ENCODE measurements at places on chromosomes 6 and 20.

DNA sequence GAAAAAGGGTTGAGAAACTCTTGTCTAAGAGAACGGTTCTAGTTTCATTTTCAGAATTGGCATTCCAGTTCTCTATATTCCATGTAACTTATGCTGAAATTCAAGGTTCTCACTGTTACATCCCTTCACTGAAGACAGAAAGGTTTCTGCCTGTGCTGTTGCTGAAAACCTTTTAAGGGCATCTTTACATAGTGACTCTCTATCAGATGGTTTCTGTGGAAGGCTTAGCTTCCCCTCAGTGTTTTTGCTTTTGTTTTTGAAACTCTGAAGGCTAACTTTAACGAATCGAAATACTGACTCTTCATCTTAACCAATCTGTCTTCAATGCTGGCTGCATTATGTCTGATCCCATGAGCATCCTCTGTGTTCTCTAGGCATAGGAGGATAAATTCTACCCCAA, 1286.2 kb upstream of the EYS start:
- no peak for DNase-seq

DNA sequence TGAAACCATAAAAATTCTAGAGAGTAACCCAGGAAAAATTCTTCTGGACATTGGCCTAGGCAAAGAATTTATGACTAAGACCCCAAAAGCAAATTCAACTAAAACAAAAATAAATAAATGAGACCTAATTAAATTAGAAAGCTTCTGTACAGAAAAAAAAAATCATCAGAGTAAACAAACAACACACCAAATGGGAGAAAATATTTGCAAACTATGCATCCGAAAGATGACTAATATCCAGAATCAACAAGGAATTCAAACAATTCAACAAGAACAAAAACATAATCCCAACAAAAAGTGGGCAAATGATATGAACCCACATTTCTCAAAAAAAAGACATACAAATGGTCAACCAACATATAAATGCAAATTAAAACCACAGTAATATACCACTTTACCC, 242.6 kb upstream of the CDYL start:
- DNase-seq: no peak

DNA sequence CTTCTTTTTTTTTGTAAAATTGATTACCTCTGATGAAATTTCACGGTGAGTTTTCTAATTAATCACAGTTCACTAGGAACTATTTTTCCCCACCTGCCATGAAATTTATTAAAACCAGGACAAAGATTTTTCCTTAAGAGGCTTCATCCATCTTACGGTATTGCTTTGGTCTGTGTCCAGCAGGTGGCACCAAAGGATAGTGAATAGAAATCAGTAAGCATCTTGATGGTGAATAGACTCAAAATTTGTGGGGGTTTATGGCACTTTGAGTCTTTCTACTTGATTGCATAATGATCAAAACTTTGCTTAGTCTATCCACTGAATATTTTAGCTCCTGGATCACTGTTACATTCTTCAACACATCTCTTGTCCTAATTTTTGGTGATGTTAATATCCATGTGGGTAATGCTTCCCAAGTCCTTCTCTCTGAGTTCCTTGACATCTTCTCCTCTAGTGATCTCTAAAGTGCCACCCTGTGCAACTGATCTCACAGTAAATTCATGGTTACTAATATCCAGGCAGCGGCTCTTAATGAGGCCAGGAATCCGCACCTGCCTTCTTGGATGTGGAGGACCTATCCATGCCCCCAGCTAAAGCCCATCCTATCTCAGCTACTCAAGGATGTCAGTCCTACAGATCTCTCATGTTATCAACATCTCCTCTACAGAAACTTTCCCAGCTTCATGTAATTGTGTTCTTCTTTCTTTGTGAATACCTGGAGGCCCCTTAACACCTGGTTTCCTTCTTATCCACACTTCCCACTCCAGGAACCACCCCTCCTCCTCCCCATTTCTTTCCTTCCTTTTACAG, 54.5 kb downstream of the STMND1 start:
- DNase-seq: peak; percentile 56

GRCh38 chr6:21596145-21596948, 2.8 kb downstream of the SOX4 start:
- no peak for DNase-seq

DNA sequence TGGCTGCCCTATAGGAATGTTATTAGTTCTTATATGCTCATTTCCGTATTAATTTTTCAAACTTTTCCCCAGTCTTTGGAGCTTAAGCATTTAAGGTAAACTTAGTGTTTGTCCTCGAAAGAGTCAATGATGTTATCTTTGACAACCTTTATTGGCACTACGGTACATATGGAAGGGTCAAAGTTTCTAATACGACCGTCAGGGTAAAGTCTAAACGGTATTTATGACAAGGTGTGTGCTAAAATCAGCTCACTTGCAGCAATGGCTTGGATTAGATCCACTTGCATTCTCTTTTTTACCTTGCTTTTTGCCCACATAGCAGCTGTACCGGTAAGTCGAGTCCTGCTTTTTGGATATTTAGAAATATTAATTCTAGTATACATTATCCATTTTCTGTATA, at the start of gene MEP1A:
MEP1A (plus strand) TSS at position 252 of the 400 bp plus-strand sequence; CDS start at position 262, 10 bp downstream.
- DNase-seq: no peak

DNA sequence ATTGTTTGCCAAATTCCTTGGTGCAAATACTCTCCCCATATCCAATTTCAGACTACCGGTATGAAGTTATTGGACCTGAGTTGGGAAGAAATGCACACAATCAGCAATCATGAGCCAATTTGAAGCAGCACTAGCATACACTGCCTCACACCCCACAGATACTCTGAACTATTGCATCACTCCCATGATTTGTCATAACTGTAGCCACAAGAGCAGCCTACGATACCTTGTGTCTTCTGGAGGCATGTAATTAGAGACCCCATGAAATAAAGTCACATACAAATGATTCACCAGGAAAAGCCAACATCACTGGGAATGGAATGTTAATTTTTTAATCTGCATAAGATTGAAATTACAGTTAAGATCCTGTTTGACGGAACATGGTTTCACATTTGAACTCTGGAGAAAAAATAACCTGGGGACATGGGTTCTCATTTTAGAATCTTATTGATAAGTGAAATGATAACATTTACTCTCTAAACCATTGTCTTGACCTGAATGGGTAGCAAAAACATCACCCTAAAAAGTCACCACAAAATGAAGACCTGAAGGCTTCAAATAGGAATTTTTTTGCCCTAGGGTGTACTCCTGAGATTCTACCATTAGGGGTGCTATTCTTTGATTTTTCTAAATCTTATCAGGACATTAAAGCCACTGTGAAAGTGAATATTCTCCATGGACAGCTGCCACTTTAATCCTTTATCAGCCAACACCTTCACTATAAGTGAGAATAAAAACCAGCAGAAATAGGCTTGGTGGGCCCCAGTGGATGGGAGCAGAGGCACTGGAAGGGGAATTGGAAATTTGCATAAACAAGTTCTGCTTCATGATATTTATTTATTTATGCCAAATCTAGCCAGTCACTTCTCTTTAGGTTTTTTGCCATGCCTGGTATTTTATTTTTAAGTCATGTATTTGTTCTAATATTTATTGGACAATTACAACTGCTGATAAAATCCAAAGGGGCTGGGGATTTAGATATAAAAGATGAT, 34.5 kb upstream of the HBS1L start:
- DNase-seq: no peak

- no peak for DNase-seq
Measured at GRCh38 chr6:121408321-121408720, 27.1 kb upstream of the GJA1 start.

DNA sequence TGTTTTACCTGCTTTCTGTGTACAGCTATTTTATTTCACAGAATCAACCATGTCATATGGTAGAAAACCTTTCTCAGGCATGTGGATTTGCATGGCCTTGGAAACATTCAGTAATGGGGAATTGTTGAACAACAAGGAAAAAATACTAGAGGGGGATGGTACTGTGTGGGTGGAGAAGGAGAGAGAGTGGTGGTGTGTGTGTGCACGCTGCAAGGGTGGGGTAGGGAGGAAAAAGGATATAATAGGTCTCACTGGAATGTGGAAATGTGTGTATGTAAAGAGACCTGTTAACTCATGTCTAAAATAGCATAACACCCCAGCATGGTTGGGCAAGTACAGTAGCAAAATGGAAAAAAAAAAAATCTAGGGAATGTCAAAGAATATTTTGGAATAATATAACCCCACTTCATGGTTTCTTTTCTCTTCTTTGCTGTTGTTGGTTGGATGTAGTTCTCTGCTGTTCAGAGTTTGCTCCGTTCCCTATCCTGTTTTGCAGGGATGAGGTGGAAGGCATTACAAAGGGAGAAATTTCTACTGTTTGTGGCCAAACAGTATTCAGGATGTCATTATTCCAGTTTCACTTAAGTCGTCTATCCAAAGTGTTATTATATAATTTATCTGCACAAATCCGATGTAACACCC, 93.9 kb upstream of the CITED2 start:
- no peak for DNase-seq

DNA sequence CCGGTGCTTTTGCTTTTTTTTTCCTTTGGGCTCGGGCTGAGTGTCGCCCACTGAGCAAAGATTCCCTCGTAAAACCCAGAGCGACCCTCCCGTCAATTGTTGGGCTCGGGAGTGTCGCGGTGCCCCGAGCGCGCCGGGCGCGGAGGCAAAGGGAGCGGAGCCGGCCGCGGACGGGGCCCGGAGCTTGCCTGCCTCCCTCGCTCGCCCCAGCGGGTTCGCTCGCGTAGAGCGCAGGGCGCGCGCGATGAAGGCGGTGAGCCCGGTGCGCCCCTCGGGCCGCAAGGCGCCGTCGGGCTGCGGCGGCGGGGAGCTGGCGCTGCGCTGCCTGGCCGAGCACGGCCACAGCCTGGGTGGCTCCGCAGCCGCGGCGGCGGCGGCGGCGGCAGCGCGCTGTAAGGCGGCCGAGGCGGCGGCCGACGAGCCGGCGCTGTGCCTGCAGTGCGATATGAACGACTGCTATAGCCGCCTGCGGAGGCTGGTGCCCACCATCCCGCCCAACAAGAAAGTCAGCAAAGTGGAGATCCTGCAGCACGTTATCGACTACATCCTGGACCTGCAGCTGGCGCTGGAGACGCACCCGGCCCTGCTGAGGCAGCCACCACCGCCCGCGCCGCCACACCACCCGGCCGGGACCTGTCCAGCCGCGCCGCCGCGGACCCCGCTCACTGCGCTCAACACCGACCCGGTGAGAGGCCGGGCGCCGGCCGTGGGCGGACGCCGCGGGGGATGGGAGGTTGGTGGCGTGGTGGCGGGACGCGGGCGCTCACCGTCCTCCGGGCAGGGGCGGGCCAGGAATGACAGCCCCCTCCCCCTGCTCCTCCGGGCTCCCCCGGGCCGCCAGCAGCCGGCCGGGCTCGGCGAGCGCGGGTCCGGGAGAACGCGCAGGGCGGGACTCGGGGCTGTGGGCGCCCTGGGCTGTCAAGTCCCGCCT, 606 bp downstream of the ID4 start:
- DNase-seq: no peak

DNA sequence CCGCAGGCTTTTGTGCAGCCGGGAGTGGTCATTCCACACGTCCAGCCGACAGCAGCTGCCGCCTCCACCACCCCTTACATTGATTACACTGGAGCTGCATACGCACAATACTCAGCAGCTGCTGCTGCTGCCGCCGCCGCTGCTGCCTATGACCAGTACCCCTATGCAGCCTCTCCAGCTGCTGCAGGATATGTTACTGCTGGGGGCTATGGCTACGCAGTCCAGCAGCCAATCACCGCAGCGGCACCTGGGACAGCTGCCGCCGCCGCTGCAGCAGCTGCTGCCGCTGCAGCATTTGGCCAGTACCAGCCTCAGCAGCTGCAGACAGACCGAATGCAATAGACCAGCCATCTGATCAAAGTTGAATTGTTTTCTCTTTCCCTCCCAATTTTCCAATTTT, 10.6 kb downstream of the RBM24 start:
- no peak for DNase-seq

DNA sequence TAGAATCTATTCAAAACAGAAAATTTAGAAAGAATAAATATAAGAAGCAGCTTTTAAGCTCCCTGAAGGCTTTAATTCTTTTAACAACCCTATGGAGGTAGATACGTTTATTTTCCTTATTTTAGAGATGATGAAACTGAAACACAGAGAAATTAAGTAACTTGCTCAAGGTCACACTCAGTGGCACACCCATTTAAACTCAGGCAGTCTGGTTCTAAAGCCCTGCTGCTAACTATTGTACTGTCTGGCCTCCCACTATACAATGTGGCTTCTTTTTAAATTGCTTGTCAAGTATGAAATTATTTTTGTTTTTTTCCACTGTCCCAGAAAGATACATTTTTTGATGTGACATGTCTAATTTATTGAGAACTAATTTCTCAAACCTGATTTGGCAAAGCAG, 55.7 kb downstream of the FAM217A start:
- DNase-seq: no peak

DNA sequence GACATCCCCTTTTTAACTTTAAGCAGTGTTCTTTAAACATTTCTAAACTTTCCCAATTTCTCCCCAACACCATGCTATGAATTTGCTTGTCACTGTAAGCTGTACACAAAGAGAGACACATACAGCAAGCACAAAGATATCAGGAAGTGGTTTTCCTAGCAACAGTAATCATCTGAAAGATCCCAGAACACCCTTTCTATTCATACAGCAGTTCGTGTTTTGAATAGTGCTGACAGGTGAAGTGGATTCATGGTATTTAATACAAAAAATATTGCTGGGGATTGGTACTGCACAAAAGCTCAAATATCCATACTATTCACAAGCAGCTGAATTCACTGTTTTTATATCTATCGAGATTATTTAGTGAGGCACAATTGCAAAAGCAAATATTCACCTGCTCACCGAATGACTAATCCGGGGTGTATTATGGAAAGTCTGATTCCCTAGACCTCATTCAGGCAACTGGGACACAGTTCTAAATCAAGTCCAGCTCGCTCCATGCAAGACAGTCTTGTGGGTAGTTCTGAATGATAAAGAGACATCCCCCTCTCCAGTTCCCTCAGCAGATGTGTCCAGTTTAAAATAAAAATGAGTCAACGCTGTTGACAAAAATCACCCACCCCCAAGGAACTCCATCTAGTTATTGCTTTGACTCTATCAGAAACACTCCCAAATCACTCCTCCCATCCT, 107.1 kb upstream of the TSHZ2 start:
- no peak for DNase-seq

- DNase-seq: no peak
Measured at GRCh38 chr20:4102381-4102780, 87.0 kb upstream of the RNF24 start.

DNA sequence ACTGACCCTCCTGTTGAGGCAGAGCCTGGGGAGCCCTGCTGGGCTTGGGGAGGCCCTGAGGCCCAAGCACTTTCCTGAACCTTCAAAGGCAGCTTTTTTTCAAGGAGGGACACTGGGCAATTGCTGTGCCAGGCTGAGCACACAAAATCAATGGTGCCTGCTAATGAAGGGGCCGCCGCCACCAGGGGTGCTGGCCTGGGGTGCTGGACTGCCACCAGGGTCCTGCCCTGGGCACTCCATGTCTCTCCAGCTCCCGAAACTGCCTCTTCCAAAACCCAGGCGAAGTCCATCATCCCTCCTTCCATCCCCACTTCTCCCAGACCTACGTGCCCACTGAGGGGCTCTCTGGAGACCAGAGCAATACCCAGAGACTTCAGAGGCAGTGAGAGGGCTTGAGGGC, 145.6 kb downstream of the GRM4 start:
- no peak for DNase-seq
